ENCODE measurements at places on chromosomes 6 and 20. TPM values are rescaled to one million over a fixed set of nuclear protein-coding genes. Genes with fewer than 3 reads are reported as not detected.

DNA sequence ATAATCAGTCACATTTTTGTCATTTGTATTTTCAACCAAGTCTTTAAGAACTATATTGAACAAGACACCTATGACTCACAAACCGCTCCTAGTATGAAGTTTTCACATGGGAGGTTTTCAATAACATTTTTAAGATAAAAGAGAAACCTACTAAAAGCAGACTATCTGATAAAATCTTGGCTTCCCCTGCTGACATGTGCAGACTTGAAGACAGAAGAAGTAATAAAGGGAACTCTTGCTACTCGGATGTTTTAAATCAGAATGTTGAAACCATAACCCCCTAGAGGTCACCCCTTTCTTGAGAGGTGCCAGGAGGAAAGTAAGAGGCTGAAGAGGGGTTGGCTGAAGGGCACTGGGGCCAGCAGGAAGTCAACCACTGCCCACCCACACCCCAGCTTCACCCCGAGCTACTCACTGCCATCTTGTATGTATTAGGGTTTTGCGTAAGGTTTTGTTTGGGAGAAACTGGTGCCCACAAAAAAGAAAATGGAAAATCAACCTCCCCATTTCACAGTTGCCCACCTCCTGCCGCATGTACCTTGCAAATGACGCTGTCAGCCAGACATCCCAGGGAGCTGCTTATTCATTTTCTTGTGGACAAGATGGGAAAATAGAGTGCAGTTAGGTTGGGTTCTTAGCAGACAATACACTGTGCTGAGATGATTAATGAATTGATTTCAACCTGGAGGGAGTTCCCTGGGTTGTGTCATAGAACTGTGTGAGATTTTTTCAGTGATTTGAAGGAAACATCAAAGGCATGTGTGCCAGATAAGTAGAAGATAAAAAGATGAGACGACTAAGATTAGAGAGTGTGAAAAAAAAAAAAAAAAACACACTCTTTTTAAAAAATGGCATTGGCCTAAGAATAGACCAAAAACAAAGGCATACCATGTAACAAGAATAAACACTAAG lies 83.2 kb upstream of the TAB2 start:
- no peak for DNase-seq

DNA sequence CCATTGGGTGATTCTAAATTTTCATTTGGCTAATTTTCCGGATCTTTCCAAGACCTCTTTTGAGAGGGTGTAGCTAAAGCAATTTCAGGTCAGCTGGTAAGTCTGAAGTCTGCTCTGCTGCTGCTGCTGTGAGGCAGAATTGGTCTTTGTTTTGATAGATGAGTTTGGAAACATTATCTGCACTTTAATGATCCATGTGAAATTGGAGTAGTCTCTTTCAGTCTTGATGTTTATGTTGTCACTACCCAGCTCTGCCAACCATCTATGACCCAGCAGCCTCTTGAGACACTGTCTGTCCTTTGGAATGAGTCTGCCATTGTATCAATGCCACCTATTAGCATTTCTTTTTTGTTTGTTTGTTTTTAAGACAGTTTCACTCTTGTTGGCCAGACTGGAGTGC lies 44.1 kb downstream of the TXNDC5 start:
- no peak for DNase-seq

GRCh38 chr6:20439558-20439957 lies 37.9 kb downstream of the E2F3 start:
- no peak for DNase-seq

DNA sequence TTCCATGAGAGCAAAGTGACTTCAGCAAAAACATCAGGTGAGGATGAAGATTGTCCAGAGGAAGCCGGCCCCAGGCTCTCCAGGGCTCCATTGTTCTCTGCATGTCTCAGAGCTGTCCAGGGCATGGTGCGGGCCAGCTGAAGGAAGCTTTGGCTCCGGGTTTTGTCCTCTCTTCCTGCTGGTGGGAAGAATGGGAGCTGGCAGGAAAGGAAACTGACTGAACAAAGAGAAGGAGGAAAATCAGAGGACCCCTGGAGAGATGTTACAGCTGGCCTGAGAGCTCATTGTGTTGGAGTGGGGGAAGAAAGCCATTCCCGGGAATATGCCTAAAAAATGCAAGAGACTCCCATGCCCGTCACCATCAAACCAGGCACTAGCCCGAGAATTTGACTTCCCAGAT lies 27.1 kb downstream of the PRND start:
- no peak for DNase-seq

GRCh38 chr6:136547336-136547735 lies 2.9 kb downstream of the MAP7 start:
- peak; percentile 63 for DNase-seq

DNA sequence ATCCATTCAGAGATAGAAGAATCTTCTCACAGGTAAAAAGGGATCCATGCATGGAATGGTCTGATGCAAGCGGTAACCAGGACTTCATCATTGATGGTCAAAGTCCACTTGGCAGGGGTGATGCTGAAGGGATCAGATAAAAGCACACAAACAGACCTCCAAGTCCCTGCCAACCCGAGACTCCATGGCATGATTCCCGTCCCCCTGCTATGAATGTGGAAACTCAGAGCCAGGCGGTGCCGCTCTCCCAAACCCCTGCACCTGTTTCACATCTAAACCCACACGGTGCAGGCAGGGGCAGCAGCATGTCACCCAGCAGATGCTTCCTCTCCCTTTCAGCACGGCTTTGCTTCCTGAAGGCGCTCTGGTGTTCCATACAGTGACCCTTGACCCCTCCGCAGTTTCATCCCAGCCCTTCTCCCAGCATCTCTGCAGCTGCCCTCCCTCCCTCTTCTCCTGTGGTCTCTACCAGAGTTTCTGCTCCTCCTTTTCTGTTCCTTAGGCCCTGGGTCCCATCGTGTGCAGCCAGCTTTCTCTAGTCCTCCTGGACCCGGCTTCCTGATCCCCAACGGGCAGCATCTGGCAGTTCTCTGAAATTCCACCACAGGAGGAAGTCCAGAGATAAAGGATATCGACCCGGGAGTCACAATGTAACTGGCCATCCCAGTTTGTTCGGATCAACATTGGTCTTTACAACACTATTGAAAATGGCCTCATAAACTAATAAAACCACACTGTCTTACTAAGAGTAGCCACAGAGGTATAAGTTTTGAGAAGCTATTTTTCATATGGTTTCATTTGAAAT lies 235.0 kb downstream of the TTLL2 start:
- peak; percentile 63 for DNase-seq

GRCh38 chr20:18647777-18648176 lies 59.9 kb downstream of the DTD1 start:
- no peak for DNase-seq

- DNase-seq, result no peak
Measured at GRCh38 chr6:140276133-140276532, 901.7 kb upstream of the CITED2 start.

GRCh38 chr20:38893565-38894090 lies 32.6 kb upstream of the FAM83D start:
- DNase-seq, result peak; percentile 48

DNA sequence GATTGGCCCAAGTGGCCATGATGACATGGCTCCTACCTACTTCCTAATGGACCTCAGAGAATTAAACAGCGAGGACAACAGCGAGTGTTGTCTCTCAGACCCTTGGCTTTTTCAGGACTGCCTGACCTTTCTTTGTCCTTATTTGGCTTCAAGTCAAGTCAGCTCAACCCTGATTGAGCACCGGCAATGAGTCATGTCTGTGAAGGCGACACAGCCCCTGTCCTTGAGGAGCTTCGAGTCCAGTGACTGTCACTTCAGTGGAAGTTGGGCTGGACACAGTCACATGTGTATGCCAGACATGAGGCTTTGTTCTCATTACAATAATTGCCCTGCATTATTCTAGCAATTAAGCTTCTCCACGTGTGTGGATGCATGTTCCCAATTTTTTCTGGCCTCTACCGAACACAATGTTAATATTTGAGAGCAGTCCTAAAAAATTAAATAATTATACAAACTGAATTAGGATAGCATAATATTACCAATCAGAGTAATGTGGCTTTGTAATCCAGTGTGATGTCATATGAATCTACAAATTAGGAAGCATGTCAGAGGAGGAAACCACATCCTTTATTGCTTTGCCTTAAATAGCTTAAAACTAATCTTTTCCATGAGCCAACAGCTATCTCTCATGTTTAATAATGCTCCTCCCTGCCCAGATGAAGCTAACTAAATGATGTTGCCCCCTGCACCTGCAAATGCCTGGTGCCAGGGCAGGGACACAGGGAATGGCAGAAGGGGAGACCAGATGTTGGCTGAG lies 178.6 kb downstream of the CDH26 start:
- no peak for DNase-seq

DNA sequence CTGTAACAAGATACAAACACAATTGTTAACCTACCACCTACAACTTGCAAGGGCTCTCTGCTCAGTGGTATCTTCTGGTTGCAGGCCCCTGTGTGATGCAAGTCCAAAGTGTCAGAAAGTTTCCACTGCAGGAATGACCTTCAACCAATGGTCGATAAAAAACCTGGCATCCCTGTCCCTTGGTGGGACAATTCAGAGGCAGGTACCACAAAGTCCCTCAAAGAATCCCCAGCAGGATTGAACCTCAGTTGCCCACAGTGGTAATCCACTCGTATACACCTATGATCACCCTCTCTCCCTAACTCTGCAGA lies 15.9 kb downstream of the GLO1 start:
- DNase-seq, result no peak

- no peak for DNase-seq
Measured at GRCh38 chr20:47968541-47969310, 183.4 kb upstream of the SULF2 start.

GRCh38 chr6:92109956-92110355 lies 1309.4 kb downstream of the EPHA7 start:
- DNase-seq, result no peak

- peak; percentile 13 for DNase-seq
Measured at GRCh38 chr6:116963972-116964371, 86.9 kb downstream of the RFX6 start.

DNA sequence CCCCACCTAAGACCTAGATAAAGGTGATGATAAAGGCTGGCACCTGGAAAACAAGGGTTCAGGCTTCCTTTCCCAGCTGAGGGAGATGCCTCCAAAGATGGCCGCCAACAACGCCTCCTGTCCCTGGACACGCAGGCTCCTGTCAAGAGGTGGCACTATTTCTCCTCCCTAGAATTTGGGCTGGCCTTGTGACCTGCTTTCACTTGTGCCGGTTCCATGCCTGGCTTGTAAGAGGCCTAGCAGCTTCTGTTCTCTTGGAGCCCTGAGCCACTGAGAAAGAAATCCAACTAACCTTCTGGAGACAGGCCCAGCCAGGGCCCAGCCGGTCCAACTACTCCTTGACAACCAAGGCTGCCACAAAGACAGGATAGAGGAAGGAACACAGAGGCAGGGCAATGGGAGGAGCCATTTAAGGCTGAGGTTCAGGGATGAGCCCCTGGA lies 60.2 kb upstream of the RALY start:
- peak; percentile 64 for DNase-seq

DNA sequence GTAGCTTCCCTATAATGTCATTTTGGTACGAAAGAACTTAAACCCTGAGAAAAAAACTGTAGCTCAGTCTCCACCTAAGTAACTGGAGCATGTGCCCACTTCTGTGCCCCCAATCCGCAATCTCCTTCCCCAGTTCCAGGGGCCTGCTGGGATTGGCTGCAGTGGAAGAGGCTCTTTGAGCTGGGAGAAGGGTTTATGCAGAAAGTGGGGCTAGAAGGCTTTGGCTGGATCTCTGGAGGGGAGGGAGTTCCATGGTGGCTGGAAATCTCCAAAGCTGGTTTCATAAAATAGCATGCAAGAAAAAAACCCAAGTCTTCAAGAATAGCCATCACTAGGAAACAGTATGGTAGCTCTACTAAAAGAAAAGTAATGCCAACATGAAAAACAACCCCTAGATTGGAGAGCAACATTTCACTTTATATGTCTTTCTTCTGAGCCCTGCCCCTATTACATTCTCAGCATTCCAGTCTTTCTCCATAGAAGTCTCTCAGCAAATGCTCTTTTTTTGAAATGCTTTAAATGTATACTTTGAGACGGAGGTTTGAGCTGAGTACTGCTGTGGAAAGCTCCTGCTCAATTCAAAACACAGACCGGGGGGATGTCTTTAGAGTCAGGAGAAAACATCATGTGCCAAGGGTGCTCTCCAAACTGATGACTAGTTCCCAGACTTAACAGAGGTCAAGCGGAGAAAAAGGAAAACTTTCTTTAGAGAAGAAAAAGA lies 36.0 kb upstream of the FOXO3 start:
- no peak for DNase-seq

DNA sequence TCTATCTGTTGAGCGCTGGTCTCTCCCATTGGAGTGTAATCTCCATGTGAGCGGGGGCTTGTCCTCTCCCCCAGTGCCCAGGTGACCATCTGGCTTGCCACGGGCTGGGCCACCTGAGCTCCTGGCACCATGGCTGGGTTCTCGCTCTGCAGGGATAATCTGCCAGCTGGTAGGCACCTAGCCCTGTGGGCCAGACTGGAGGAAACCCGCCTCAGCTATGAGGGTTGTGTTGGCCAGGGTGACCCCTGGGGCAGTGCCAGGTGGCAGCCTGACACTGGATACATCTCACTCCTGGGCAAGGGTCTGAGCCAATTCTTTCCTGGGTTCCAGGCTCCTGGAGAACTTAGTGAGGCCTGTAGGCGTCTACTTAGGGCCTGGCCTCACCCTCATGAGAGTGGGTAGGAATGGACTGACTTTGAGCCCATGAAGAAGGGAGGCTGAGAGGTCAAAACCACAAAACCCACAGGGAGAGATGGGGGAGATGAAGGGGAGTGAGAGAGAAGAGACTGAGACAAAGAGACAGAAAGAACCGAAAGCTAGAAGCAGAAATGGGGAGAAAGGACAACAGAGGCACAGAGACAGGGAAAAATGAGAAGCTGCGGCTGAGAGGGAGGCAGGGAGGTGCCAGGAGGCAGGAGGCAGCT lies 5.8 kb upstream of the SLC52A3 start:
- no peak for DNase-seq

- peak; percentile 58 for DNase-seq
Measured at GRCh38 chr20:40646361-40646760, 42.7 kb downstream of the MAFB start.

GRCh38 chr6:53244958-53245357 lies 96.3 kb upstream of the GCM1 start:
- DNase-seq, result no peak

DNA sequence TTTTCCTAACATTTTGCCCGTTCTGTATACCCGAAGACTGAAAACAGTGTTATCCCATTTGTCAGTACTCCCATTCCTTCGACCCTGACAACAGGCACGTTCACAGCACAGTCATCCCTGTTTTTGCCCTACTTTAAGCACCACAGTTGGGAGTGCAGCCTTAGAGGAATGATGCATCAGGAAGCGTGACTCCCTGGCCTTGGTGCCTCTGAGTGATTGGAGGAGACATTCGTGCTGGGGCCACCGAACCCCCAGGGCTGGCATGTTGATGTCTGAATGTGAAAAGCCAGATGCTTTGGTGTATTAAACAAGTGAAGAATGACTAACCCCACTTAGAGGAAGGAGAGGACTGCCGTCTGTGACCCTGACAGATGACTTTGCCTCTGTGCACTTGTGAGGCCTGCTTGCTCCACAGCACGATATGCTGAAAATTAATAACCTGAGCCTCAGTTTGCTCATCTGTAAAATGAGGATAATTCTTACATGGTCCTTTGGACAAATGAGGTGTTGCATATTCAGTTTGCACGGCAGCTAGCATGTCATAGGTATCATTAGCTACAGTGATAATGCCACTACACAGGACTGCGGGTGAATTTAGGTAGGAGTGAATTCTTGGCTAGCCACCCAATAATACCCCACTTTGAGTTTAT lies 36.0 kb downstream of the STK35 start:
- DNase-seq, result no peak

DNAH8 gene
- total RNA-seq, result 0.20 TPM

GLP1R gene
- total RNA-seq, result 0.18 TPM

TMX4 gene
- 45.2 TPM for total RNA-seq

CYP39A1 gene
- total RNA-seq, result 6.3 TPM

PLAGL2 gene
- 15.8 TPM for total RNA-seq

LY86 gene
- total RNA-seq, result 5.2 TPM

PLCB4 gene
- 8.3 TPM for total RNA-seq

Data from lung (tissue), 17 donors.